Fibroblast of lung (primary cell): ENCODE measurements at places on chromosomes 7 and 10. TPM values are rescaled to one million over a fixed set of nuclear protein-coding genes. Genes with fewer than 3 reads are reported as not detected.
A peak's percentile ranks its signal among the peaks of the same experiment; 100 is the strongest.

Gene LIPJ
- not detected in 2 replicates for polyA plus RNA-seq

DNA sequence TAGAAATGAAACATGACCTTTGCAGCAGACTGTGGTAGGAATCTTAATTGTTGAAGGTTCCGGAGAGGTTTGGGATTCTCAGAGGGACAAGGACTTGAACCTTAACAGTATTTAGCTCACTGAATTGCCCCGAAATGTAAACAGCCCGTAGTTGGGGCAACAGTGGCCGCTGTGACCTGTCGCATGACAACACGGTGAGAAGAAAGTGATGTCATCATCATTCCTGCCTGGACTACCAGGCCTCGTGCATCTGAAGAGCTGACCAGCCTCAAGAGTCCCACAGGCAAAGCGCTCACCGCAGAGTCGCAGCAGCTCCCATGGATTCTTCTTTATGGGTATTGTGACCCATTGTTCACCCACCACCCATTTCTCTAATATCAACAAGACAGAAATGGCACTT is 250.6 kb downstream of the KLF6 start:
- DNase-seq = no peak
- peaks cover 9% of the 10 kb centered on the region for H3K4me1 ChIP-seq
- no peak overlapping the region for H3K27ac ChIP-seq
- no peaks in the 10 kb centered on the region for H3K36me3 ChIP-seq

GRCh38 chr10:98339799-98340198 is 71.8 kb upstream of the LOXL4 start:
- H3K36me3 ChIP-seq = no peaks in the 10 kb centered on the region
- no peaks in the 10 kb centered on the region for H3K27me3 ChIP-seq
- H3K27ac ChIP-seq = no peak overlapping the region
- H3K4me3 ChIP-seq = no peak overlapping the region
- no peak for DNase-seq

Gene MINDY4
- polyA plus RNA-seq = 3.9 and 6.3 TPM in 2 replicates

DNA sequence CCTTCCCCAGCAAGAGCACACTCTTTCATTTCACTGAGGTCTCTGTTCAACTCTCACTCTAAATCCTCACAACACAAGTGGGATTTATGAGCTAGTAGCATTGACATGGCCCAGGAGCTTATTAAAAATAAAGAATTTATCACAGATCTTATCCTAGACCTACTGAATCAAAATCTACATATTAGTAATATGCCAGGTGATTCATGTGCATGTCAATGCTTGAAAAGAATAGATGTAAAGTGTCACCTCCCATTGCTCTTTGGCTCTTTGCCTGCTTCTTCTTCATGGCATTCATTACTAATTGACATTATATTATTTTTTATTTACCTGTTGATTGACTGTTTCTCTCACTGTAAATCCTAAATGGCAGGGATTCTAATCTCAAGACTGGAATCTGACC is 459.2 kb upstream of the LRRTM3 start:
- no peaks in the 10 kb centered on the region for H3K27me3 ChIP-seq
- no peaks in the 10 kb centered on the region for H3K36me3 ChIP-seq
- H3K4me3 ChIP-seq = no peak overlapping the region
- no peak for DNase-seq
- no peak overlapping the region for H3K27ac ChIP-seq
- H3K4me1 ChIP-seq = no peaks in the 10 kb centered on the region

GRCh38 chr10:21715531-21716195 is 181.6 kb downstream of the MLLT10 start:
- no peak overlapping the region for H3K27ac ChIP-seq
- peaks cover 2% of the 10 kb centered on the region for H3K4me1 ChIP-seq
- no peaks in the 10 kb centered on the region for H3K36me3 ChIP-seq
- no peaks in the 10 kb centered on the region for H3K27me3 ChIP-seq
- no peak for DNase-seq

- H3K27ac ChIP-seq = no peak overlapping the region
- H3K4me1 ChIP-seq = peaks cover 3% of the 10 kb centered on the region
- no peaks in the 10 kb centered on the region for H3K36me3 ChIP-seq
Measured at GRCh38 chr7:105016068-105016708, 2.2 kb downstream of the KMT2E start.

DNA sequence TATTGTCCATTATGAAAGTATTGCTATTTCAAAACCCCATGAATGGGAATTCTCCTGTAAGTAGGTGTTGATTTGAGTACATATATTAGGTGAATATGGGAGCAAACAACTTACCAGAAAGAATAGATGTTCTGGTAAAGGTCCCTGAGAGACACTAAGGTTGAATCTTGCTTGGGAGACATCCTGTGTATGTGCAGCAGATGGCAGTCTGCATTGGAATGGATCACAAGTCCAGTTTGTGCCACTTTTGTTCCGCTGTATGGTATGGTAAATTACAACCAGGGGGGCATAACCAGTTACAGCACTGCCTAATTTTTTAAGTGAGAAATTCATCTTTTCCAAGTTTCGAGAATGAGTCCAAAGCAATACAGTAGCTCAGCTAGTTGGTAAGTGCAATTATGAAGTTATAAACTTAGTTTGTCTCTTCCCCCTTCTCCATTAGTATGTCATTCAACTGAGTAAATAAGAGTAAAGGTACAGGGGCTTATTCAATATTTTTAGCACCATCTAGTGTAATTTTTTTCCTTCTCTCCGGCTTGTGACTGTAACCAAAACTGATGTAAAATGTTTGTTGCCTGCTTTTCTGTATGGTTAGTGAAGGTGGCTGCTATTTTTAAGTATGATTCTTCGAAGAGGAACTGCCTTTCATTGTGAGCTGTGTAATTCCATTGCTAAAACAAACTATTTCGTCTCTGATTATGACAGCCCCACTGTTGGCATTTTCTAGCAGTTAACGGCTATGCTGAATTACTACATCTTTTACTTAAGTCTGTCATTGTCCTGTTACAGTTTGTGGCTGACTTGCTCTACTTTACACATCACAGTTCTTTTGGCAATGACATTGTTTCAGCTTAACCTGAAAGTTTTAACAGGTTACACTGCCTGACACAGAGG is 2.8 kb downstream of the MCU start:
- H3K4me3 ChIP-seq = no peak overlapping the region
- no peaks in the 10 kb centered on the region for H3K36me3 ChIP-seq
- H3K4me1 ChIP-seq = peaks cover 9% of the 10 kb centered on the region
- DNase-seq = peak; percentile 71
- H3K27me3 ChIP-seq = no peaks in the 10 kb centered on the region

Gene ANKRD7
- polyA plus RNA-seq = 0.10 and 0.40 TPM in 2 replicates

Gene MSMB
- polyA plus RNA-seq = not detected in 2 replicates
